Suprapubic skin (tissue), 4 donors: ENCODE measurements at places on chromosomes 5 and 9.
A peak's percentile ranks its signal among the peaks of the same experiment; 100 is the strongest.

GRCh38 chr5:137611011-137611580 lies 112.0 kb upstream of the SPOCK1 start:
- DNase-seq: no peak

DNA sequence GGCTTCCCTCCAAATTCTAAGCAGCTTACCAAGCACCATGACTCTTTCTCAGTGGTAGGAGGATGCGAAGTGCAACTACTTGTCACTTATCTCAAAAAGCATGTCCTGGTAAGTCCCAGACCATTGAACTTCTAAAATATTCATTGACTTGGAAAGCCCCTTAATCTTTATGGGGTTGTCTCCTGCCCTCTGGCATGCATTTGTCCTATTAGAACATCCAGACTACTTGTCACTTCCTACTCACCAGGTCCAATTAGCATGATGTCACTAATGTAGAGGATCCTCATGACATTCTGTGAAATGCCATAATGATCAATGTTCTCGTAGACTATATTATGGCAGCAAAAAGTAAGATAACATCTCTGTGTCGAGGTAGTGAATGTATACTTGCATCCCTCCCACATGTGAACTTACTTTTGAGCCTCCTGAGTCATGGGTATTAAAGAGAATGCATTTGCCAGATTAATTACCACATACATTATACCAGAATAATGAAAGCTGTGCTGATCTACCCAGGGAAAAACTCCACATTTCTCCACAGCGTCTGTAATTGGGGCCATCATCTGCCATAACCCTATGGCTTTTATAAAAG lies 63.5 kb upstream of the RAD23B start:
- no peak for DNase-seq

DNA sequence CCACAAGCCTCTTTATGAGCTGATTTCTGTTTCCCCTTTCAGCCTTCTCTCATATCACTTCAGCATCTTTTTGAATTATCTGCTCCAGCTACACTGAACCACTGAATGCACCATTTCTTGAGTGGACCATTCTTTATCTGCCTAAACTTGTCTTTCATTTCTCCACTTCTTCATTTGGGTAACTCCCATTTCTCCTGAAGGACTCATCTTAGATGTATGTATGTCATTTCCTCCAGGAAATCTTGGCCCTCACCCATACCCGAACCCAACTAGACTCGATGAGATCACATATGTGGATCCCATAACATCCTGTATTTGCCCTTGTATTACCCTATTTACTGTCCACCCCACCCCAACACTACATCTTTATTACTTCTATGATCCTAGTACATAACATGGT lies 249.8 kb downstream of the KIF4B start:
- no peak for DNase-seq

DNA sequence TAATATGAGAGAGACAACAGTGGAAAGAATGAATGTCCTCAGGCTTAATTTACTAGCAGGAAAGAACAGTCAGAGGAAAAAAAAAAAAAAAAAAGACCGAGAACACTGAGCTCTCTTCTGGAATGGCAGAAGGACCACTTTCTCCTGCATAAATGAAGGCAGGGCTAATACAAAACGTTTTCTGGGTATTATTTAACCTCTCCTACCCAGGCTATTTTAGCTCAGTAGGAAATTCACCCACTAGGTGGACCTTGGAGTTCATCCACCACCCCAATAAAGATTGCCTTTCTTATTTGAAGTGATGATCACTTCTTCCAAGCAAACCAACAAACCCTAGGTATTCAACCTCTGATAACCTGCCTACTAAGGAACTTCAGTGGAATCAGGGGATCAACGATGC lies 3.7 kb downstream of the GLIS3 start:
- DNase-seq: no peak

GRCh38 chr9:91382298-91382697 lies 20.6 kb upstream of the AUH start:
- DNase-seq: no peak

DNA sequence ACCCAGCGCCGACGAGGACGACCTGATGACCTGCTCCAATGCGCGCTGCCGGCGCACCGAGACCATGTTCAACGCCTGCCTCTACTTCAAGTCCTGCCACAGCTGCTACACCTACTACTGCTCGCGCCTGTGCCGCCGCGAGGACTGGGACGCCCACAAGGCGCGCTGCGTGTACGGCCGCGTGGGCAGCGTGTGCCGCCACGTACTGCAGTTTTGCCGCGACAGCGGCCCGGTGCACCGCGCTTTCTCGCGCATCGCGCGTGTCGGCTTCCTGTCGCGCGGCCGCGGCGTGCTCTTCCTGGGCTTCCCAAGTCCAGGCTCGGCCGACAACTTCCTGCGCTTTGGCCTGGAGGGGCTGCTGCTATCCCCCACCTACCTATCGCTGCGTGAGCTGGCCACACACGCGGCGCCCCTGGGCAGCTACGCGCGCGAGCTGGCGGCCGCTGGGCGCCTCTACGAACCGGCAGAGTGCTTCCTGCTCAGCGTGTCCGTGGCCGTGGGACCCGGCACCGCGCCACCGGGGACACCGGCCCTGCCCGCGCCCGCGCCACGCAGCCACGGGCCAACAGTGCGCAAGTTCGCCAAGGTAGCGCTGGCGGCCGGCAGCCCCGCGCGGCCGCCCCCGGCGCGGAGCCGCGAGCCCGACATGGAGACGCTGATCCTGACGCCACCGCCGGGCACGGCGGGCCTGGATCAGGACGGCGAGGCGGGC lies 2.7 kb upstream of the PHPT1 start:
- DNase-seq: no peak

- DNase-seq: peak; percentile 65
Measured at GRCh38 chr5:172769616-172770373, 1.2 kb downstream of the DUSP1 start.

DNA sequence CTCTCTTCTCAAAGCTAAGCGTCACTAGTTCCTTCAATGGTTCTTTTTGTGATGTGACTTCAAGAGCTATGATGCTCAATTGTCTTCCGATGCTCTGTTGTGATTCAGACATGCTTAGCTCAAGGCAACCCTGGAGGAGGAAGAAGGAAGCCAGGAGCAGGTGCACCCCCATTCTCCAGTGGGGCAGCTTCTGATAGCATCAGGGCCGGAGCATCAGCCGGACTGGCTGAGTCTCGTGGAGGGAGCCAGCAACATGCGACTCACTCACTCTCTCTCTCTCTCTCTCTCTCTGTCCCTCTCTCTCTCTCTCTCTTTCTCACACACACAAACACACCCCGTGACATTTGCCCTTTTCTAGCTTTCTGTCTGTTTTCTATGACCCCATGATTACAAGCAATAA lies 140.2 kb downstream of the HSD17B3 start:
- no peak for DNase-seq

DNA sequence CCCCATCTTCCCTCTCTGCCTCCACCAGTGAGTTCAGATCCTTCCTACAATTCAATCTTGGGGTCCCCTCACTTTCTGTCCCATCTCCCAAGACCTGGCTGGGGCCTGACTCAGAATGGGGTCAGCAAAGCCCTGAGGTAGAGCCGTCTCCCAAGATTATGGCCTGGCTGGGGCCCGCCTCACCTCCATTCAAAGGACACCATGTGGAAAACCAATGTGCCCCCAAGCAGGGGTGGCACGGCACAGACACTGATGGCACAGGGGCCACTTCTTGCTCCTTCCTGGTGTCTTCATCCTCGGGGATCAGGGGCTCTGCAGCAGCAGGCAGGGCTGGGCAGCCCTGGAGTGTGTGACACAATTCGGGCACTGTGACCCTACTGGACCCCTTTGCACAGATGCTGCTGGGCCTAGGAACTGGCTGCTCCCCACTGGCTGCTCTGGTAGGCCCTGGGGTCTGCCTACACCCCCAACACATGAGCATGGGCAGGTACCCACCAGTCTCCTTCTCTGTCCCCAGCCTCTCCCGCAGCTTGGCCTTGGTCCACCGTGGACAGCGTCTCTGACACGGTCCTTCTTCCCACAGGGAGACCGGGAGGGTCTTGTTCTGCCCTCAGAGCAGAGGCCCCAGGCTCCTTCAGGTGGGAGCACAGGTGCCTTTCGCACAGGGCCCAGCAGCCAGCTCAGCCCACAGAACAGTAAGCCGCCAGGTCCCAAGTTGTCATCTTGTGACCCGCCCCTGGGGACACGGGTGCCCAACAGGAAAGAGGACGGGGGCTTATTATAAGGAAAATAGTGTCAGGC lies 89.5 kb downstream of the ADAMTS2 start:
- peak; percentile 50 for DNase-seq

- DNase-seq: no peak
Measured at GRCh38 chr9:121620777-121621449, 30.5 kb upstream of the DAB2IP start.

GRCh38 chr5:113612060-113612496 lies 98.6 kb downstream of the YTHDC2 start:
- no peak for DNase-seq

GRCh38 chr5:151700820-151701219 lies 14.1 kb upstream of the SPARC start:
- DNase-seq: no peak

DNA sequence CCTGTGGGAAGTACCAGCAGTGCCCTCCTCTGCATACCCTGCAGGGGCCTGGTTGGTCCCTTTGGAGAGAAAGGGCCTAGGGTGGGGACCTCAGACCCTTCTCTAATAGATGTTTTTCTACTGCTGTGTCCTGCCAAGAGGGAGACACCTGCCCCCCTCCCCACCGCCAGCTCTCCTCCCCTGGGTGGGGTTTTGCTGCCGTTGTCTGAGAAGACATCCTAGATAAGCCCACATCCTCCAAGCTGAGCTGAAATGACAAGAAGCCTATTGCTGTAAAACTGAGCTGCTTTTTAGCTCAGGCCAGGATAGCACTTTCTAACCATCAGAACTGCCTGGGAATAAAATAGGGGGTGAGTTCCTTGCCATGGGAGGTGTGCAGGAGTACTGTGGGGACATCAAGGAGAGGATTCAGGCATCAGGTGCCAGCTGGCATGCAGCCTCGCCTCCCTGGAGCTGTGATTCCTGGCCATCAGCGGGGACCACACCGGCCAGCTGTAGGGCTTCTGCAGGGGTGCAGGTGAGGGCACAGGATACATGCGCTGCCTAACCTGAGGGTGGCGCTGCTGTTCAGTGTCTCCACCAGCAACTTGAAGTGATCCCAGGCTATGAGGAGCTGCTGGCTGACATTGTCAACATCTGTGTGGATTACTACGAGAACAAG lies 37.9 kb downstream of the CYFIP2 start:
- no peak for DNase-seq

DNA sequence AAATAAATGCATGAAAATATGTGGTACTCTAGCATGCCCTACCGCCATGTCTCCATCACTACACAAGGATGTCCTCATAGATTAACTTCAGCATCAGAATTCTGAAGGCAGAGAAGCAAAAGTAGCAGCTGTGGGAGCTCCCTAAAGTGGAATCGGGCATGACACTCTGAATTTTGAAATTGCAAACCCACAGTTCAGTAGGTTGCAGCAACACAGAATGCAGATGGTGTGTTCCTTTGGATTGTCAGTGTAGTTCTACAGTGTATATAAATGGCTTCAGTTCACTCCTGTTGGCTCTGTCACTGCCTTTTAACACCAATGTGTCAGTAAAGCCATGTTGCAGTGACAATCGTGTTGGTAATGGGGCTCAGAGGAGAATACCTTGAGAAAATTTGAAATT lies 973.6 kb upstream of the WWC1 start:
- DNase-seq: no peak

GRCh38 chr5:34731435-34732232 lies 75.5 kb downstream of the RAI14 start:
- no peak for DNase-seq

- DNase-seq: no peak
Measured at GRCh38 chr5:67732471-67732870, 483.1 kb upstream of the PIK3R1 start.

GRCh38 chr5:57539281-57539701 lies 56.7 kb upstream of the ACTBL2 start:
- no peak for DNase-seq

DNA sequence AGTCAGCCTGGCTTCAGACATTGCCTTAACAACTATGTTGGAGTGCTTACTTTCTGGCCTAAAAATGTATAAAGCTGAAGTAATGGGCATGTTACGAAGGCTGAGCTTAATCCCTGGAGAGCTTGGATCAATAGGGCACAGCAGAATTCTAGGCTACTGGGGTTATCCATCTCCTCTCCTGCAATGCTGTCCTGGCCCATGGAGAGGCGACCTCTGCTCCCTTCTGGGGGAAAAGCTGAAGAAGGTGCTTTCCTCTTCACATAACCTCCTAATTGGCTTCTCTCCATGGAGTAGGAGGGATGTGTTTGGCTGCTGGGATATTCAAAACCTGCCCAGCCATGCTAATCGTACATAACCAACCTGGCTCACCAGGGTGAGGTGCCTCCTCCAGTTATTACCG lies 403.5 kb downstream of the DMRT2 start:
- no peak for DNase-seq
